Panc1 (cell line): ENCODE measurements at places on chromosomes 11 and 22. TPM values are rescaled to one million over a fixed set of nuclear protein-coding genes. Genes with fewer than 3 reads are reported as not detected.

DNA sequence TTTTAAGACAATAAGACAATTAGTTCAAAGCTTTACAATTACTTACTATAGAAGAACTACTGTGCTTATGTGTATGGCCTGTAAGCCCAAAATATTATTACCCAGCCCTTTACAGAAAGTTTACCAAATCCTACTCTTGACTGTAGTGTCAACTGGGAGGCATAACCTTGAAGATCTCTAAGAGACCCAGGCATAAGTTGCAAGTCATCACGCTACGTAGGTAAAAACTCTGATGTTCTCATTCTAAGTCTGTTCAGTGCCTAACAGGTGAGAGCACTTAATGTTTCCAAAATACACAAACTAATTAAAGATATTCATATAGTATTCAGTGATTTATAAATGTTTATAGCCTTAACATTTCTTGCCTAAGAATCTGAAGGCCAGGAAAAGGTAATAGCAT, 12.9 kb downstream of the SESN3 start:
- no peak for DNase-seq

Gene CASP1
- 2.1 TPM for total RNA-seq

Gene SERHL2
- 1.6 TPM for total RNA-seq

DNA sequence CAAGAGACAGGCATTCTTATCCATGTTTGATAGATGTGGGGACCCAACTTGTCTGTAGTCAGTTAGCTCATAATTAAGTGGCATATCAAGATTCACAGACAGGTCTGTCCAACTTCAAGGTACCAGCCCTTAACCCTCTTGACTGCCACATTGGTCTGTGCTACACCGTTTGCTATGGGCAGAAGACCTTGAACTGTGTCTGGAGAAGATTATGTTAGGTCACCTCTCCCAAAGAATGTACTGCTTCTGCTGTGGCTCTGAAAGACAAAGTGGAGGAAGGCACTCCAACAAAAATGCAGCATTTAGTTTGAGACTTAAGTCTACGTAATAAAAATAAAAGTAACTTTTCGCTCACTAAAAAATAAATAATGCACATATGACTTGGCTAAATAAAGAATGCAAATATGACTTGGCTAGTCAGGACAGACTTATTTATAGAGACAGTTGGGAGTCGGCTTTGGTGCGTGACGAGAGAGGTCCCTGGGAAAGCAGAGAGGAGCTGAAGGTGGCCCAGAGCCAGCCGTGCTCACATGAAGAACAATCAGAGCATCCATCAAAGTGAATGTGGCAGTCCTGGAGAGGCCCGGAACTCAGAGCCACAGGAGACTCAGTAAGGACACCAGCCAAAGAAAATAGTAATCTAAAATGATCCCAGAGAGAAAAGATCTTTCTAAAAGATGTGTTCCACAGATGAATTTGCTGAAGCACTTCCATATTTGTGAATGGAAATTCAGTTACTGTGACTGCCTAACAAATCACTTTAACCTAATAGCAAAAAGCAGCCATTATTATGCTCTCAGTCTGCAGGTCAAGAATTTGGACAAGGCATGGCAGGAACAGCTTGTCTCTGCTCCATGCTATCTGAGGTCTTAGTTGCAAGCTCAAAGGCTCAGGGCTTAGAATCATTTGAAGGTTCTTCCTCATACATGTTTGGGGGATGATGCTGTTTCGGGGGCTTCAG, 35.0 kb downstream of the CWC15 start:
- DNase-seq = no peak

DNA sequence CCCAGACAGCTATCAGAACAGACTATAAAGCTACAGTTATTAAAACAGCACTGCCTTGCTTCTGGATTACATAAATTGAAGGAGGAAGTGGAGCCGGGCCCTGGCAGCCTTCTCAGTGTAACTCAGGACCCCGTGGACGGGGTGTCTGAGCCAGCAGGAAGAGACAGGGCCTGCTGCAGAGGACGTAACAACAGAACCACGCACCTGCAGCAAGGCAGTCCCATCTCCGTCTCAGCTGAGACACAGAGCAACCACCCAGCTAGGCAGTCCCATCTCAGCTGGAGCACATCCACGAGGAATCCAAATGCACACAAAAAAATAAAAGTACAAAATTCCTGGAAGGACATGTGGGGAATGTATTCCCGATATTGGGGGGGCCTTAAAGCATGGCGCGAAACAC, 17.1 kb upstream of the KRTAP5-6 start:
- no peak for DNase-seq

Gene PNPLA5
- not detected for total RNA-seq

Gene PKDREJ
- total RNA-seq = not detected

DNA sequence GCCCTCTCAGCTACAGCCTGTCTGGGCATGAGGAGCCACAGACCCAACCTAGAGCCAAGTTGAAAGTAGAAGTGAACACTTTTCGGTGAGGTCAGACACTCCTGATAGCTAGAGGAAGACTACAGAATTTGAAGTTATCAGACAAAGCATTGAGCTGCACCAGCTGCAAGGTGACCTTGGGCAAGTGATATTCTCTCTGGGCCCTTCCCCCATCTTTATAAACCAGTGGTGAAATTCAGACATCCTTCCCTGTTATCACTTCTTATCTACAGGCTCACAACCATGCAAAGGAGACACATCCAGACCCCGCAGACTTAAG, 8.0 kb upstream of the PMM1 start:
- DNase-seq = no peak
